Right atrium auricular region (tissue), 2 donors: ENCODE measurements at places on chromosomes 4 and X.

GRCh38 chr4:186839122-186840037, 115.7 kb upstream of the FAT1 start:
- peak overlapping the region; percentile 77 for H3K27ac ChIP-seq
- peaks cover 11% of the 10 kb centered on the region for H3K4me1 ChIP-seq
- DNase-seq = no peak
- no peaks in the 10 kb centered on the region for H3K27me3 ChIP-seq
- no peaks in the 10 kb centered on the region for H3K36me3 ChIP-seq

DNA sequence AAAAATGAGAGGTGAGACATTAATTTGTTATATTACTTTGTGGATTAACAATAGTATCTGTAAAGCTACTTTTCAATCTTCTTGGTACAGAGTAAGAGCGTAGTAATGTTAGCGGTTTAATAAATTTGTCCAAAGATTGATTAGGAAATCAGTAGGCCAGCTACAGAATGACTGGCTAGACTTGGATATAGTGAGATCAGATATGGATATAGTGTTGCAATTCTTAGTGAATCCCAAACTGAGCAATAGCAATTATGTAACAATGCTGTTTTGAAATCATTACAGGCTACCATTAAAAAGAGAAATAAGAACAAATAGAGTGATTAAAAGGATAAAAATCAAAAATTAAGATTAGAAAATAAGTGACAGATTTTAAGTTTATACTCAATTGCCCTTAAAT, 847 bp upstream of the UGT2A2 start:
- DNase-seq = no peak
- H3K36me3 ChIP-seq = no peaks in the 10 kb centered on the region
- H3K27ac ChIP-seq = no peak overlapping the region
- no peaks in the 10 kb centered on the region for H3K27me3 ChIP-seq
- no peaks in the 10 kb centered on the region for H3K4me1 ChIP-seq

GRCh38 chrX:6184900-6185515, 43.7 kb downstream of the NLGN4X start:
- no peaks in the 10 kb centered on the region for H3K4me1 ChIP-seq
- H3K4me3 ChIP-seq = no peak overlapping the region
- H3K27ac ChIP-seq = no peak overlapping the region
- H3K36me3 ChIP-seq = no peaks in the 10 kb centered on the region
- no peak for DNase-seq

GRCh38 chr4:108036213-108036612, 46.5 kb downstream of the HADH start:
- H3K27ac ChIP-seq = no peak overlapping the region
- H3K27me3 ChIP-seq = no peaks in the 10 kb centered on the region
- DNase-seq = no peak
- peaks cover 32% of the 10 kb centered on the region for H3K36me3 ChIP-seq
